Amygdala (tissue), 56 donors: ENCODE measurements at places on chromosomes 2 and 18.
A peak's percentile ranks its signal among the peaks of the same experiment; 100 is the strongest.

DNA sequence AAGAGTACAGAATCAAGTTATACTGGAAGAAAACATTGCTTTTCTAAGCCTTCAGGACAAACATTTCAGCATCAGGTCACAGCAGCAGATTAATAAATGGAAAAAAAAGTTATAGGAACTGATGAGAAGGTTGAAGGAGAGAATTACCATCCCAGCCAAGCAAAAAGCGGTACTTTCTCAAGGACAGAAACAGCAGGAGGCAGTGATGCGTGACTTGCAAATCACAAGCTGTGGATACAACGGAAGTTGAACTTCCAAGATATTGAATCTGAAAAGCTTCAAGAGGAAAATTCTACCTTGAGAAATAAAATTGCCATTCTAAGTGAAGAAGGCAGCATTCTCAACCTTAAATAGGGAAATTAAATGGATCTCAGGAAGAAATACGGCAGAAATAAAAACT, 18.5 kb upstream of the SERPINB12 start:
- no peak for DNase-seq

DNA sequence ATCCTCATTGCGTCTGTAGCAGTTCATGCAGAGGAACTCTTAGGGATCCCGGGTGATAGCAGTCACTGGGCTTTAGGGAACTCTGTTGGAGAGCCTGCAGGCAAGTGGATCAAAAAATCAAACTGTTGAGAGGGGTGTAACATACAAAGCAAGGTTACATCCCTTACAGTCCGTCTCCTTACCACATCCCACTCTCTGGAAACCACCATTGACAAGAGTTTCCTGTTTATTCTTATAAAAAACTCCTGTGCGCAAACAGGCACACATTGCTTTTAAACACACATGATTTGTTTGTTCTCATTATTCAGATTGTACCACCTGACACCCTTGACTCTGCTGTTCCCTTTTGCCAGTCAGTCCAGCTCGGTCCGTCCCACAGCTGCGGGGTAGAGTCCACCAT, 137.7 kb downstream of the LTBP1 start:
- no peak for DNase-seq

GRCh38 chr2:102100371-102101096, 42.0 kb upstream of the IL1R1 start:
- DNase-seq, result no peak

- DNase-seq, result no peak
Observed at GRCh38 chr2:65528241-65528574, 95.8 kb upstream of the SPRED2 start.

- DNase-seq, result no peak
Observed at GRCh38 chr2:64795024-64795592, 141.4 kb upstream of the SERTAD2 start.

- no peak for DNase-seq
Observed at GRCh38 chr2:103859238-103859637, 994.7 kb upstream of the POU3F3 start.

DNA sequence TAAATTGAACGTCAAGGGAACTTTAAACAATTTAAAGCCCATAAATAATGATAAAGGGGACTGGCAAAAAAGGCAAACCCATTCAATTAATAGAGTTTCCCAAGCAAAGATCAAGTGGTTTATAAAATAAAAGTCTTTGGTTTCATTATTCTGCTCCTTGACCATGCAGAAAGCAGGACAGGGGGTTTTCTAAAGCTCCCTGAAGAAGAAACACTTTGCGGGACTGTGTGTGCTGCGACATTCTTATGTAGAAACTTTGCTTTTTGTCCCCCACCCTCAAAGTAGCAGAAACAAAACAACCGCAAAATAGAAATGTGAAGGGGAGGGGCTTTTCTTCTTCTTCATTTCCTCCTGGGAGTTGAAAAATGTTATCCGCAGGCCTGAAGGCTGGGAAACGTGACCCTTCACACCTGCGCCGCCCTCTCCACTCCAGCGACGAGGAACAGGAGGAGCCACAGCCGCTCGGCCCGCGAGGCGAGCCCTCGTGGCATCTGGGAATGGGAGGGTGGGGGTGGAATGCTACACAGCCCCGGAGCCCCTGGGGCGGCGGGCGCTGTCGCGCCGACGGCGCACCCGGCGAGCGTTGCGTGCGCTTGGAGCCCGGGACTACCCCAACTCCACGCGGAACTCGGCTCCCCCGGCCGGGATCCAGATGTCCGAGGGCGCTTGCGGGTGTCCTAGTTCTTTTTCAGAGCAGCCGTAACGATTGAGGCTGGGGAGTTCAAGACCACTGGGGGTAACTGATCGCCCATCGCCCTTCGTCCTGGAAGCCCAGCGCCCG, 4.3 kb upstream of the GBX2 start:
- no peak for DNase-seq

GRCh38 chr2:162308747-162309503, 9.6 kb downstream of the IFIH1 start:
- DNase-seq, result no peak

DNA sequence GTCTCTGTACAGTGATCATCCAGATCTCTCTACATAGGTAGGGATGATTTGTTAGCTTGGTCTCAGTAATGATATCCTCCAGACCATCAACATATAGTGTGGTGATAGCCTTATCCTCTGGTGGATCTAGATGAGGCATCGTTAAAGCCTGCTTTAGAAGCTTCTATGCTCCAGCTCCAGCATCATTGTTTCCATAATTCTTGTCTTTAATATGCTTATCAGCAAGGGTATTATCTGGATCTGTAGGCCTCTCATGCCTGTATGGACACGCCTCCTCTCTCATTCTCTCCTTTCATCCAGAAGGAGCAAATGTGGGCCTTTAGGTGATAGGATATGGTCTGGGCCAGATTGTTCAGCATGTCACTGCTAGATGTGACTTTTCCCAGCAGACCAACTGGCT, 234.5 kb upstream of the CHST9 start:
- no peak for DNase-seq

- DNase-seq, result no peak
Observed at GRCh38 chr2:18005411-18005810, 126.9 kb downstream of the KCNS3 start.

- no peak for DNase-seq
Observed at GRCh38 chr2:39805936-39806608, 27.0 kb upstream of the THUMPD2 start.

GRCh38 chr2:228657807-228658402, 476.4 kb upstream of the SPHKAP start:
- no peak for DNase-seq

- DNase-seq, result no peak
Observed at GRCh38 chr2:157158111-157158510, 99.4 kb upstream of the GALNT5 start.

DNA sequence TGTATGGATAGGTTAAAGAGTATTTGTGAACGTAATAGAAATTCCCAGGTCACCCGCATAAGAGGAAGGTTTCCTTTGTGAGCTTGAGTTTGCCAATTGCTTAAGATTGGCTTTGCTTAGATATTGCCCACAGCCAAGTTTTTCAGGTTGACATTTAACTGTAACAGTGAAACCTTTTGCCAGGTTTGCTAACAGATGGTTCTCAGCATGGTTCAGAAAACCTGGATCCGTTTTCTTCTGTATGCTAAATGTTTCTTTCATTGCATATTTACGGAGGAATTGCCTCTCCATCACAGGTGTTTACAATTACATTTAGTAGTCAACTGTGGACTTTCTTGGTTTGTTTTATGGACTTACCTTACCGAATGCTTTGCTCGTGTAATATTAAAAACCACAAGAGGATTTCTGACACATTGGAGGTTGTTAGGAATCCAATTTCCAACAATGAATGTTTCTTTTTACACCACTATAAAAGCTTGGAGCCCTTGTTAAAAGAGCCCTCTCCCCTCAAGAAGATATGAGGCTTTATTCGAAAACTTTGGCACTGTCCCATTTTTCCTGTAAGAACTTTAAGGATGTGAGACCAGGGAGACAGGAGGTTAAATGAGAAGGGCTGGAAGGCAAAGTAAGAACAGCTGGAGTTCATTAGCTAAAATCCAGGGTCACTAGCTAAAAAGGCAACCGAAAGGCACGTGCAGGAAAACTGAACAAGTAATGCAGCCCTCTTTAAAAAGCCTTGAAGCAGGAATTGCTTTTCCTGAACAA, 7.8 kb downstream of the CDK15 start:
- DNase-seq, result no peak

DNA sequence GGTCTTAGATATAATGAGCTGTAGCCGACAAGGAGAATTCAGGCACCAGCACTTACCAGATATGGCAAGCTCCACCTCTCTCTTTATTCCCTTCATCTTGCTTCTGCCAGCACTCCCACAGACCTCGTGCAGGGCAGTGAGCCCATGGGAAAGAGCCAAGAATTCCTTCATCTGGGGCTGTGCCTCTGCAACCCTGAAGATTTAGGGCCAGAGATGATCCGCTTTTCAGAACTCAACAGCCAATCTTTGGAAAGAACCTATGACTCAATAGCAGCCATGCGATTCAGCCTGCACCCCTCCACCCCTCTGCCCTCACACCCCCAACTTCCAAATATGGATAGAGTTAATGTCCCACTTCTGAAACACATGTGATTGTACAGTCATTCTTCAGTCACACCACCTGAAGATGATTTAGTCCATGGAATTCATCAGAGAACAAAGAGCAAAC, 533.7 kb upstream of the TNP1 start:
- no peak for DNase-seq

DNA sequence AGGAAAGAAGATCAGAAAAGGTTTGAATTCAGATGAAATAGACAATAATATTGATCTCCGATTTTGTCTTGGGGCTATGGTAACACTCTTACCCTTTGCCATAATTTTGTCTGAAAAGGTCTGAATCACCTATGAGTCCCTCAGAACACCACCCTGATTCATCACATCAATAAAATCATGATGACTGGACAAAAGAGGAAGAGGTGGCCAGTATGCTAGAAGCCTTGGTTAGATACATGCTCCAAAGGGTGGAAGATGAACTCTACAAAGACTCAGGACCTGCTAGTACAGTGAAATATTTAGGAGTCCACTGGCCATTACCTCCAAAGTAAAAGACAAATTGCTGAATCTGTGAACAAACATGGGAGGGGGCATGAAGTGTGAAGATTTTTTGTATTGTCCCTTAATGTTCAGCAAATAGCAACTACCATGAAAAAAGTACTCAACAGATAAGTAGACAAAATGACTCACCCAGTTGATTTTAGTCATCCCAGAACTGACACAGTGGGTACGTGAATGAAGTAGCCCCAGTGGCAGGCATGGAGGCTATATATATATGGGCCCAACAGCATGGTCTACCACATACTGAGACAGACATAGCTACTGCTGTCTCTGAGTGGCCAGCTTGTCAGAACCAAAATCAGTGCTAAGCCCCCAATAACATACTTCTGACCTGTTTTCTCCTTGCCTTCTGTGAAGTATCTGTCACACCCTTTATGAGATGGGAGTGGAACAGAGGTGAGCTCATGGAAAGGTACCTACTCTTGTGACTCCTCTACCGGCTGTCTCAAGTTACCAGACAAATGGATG, 36.5 kb upstream of the GLS start:
- DNase-seq, result no peak

DNA sequence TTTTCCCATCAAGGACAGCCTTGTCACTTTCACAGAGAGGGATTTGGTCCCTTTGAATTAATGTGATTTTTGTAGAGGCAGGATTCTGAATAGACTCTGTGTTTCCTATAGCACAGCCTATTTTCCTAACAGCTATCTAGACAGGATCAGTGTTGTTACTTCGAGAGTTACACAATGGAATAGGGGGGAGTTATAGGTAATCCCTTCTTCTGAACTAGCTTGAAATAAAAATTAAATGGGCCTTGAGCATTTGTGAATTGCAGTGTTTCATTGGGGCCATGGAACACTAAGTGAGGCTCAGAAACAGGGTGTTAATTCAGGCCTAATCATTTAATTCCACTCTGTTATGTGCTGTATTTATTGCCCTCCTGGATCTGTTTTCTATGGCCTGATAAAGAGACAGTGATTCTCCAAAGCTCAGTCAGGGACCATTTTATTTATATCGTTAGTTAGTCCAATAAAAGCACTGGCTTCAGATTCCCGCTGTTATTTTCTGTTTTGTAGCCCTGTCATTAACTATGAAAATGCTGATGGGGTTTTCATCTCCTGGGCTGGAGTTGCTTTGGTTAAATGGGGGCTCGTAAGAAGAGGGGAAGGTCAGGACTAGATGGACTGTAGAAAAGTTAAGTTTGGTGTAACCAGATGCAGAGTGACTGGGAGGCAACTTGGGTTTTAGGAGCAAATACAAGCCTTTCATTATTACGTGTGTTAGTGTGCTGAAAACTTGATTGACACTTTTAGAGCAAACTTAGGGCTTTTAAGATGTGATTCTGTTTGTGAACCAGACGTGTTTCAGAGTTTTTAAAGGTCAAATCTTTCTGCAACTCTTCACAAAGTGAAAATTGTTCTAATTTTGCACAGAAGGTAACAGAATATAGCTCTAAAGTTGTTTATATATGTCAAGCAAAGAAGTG, 461.0 kb upstream of the HNRNPA3 start:
- no peak for DNase-seq

- peak; percentile 1 for DNase-seq
Observed at GRCh38 chr2:196274387-196274809, 103.0 kb upstream of the STK17B start.

DNA sequence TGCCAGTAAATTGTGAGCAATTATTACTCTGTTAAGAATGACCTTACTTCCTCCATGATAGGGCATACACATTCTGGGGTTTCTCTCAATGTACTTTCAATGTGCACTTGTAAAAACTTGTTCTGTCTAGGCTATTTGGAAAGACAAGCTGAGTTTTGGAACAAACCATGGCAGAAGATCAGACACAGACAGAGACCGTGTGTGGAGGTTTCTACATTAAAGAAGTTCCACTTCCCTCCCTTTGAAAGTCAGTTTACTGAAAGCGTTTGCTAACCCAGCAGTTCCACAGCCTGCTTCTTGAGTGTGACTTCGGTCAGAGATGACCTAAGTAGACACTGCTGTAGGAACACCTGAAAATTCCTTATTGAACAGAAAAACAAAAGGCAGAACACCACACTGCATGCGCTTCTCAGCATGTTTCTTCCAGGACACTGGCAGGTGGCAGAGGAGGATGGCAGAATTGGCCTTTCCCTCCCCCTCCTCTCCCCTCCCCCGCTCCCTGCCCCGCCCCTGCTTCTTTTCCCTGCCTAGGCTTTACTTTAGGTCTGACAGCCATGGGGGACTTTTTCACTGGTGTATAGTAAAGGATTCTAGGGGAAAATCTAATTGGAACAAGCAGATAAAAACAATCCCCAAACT, 109.8 kb downstream of the NOL10 start:
- no peak for DNase-seq

GRCh38 chr2:118861731-118862130, 14.3 kb upstream of the EN1 start:
- DNase-seq, result no peak

DNA sequence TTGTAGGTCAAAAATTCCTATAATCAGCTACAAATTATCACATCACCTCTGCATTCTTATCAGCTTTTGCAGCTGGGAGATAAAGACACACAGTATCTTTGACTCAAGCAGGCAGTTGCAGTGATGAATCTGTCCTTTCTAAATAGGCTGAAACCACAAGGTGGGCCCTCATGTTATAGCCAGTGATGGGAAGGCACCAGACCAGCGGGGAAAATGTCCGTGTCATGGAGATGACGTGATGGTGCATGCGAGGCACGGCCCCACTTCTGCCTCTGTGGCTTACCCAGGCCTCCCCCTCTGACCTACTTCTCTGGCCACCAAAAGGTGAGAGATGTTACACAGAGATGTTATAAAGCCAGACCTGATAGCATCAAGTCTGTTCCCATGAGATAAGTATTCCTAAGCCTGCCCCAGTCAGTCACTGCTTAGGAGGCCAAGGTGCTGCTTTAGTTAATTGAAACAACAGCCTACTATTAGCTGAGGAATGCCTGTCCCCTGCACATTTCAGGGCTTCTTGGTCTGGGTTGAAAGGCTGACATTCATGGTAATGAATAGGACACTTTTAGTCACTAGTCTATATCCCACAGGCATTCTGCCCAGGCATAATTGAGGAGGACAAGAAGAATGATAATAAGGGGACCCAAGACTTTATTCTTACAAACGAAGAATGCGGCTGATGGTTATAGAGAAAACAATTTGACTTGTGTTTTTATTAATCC, 327.9 kb downstream of the LPIN1 start:
- no peak for DNase-seq
